ENCODE measurements at places on chromosomes 1 and 21.

GRCh38 chr1:50060279-50060678, 36.5 kb upstream of the AGBL4 start:
- no peak for DNase-seq

DNA sequence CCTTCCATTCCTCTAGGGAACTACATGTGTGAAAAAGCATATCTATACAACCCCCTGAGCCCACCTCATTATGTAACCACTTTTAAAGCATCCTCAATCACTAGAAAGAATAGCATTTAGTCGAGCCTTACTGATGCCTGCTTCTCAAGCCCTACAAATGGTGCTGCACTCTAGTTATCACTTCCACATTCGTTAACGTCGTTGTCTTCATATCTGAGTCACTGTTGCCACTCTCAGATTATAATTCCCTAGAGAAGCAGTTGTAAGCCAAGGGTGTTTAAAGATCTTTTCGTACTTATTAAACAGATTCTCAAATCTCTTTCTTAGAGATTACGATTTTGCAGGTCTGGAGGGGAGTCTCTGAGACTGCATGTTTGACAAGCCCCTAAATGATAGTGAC, 16.5 kb downstream of the ATP1B1 start:
- DNase-seq: no peak

DNA sequence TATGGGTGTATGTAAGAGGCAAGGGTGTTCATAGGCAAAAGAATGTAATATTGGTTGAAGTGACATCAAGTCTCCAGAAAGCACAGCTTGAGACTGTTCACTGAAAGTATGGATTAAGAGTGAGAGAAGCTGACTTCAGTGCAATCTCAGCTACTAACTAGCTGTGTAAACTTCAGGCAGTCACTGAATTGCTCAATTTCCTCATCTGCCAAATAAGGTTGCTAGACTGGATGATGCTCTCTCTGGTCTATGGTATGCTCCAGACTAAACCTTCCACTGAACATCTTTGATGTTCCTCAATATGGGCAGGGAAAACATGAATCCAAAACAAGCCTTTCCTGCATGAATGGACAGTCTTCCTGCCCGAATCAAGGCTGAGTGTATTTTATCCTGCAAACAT, 111.8 kb upstream of the USH2A start:
- no peak for DNase-seq

DNA sequence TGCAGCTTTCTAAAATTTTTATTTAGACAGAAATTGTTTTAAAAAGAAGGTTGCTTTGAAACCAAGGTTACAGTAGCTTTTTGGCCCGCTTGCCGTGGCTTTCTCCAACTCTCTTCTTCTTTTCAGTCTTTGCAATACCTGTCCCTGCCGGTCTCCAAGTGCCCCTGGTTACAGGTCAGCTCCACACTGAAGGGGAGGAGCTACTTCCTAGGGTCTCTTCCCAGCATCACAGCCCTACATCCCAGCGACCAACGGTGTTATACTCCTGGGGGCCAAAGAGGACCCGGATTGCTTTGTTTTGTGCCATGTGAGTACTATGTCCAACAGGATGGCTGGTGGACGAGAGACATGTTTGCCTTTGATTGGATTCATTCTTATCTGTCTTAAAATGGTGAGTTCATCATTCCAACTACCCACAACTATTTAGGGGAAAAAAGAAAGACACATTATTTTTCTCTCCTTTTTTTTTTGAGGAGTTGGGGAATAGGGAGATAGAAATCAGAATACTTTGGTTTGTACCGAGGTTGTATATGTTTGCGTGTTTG, at the start of gene FNDC7:
FNDC7 (plus strand) TSS at position 303 of the 545 bp plus-strand sequence; CDS start at position 329, 26 bp downstream.
- DNase-seq: no peak

DNA sequence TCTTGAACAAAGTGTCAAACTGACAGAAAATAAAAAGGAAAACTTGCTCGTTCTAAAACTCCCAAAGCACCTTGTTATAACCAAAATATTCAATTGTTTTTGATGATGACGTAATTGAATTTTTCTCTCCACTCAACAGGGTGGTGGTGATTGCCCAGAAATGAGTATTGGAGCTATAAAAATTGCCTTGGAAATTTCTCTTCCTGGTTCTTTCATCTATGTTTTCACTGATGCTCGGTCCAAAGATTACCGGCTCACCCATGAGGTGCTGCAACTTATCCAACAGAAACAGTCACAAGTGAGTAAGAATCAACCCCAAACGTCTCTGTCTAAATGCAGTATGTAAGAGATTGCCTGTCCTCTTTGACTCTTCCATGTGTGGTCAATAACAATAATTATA, 130.1 kb downstream of the HMCN1 start:
- DNase-seq: no peak

- DNase-seq: no peak
These were observed 26.0 kb upstream of the RSPO1 start for GRCh38 chr1:37660664-37661063.

DNA sequence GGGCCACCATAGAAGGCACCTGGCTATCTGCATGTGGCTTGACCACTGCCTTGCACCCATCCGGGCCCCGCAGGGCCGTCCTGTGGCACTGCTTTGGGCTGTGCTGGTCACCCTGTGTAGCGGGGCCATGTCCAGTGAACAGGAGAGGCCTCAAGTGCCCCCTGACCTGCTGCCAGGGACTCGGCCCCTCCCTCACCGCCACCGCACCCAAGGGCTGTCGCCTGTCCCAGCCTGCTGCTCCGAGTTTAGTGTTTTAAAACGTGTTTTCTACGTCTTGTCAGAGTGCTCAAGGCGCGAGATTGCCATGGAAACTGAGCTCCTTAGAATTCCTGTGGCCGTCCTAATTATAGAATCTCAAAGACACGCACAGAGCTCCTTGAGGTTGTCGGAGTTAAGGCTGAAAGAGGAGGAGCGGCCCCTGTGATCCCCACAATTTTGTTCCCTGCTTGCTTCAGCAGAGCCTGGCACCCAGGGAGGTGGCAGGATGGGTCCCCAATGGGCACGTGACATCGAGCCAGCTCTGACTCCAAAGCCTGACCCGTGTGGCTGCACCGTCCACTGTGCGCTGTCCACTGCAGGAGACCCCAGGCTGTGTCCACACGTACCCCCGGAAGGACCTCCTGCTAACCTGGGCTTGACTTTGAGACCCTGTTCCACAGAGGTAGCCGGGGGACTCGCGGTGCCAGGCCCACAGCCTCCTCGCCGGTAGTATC, 66.2 kb downstream of the FAAP20 start:
- no peak for DNase-seq

DNA sequence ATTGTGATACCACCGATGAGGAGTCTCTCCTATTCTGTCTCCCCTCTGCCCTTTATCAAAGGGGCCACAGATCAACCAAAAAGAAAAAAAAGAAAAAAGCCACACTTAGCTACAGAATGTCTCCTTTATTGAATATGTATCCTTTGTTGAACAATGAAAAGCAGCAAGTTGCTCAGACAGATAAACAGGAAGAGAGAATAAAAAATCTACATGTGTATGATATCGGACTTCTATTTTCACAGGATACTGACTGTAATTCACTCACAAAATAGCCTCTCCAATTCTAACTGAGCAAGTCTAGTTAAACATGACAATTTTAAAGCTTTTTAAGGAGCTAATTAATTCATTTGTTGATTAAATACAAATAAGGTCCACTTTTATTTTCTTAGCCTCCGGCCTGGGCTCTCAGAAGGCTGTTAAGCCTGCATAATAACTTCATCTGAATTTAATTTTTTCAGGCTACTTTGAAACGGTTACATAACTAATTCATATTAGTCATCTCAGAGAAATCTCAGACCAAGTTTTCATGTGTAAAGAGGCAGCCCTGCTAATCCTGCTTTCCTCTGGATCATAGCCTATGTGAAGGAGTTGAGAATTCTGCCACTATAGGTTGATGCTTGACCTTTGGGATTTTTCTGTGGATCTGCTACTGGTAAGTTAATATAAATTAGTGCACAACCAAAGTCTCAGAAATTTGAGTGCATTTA, 304.1 kb upstream of the NR5A2 start:
- DNase-seq: no peak

GRCh38 chr1:184199036-184199435, 147.5 kb downstream of the TSEN15 start:
- DNase-seq: no peak

DNA sequence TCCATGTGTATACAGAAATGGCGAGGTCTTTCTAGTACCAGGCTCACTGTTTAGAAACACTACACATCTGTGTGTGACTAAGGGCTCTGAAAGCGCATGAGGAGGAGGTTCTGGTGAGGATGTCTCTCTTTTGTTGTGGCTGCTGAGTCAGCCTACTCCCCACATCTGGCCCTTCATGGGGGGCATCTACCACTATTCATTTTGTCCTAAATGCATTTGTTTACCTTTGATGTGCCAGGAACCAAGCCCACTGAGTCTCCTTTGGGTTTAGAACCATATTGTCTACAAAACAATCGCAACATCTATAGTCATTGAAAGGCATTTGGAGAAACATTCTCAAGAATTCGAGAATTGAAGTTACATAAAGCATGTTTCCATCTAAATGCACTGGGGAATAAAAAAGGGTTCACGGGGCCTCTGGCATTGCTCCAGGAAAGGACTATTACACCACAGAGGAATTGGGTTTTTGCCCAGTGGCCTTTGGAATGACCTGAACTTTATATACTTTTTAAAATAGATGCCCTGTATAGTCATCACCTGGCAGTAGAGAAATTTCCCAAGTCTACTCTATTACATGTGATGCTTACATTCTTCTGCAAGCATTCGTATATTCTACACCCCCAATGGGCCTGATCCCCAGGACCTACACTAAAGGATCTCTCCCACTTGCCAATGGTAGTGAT, 35.1 kb upstream of the ADORA3 start:
- DNase-seq: no peak

- no peak for DNase-seq
These were observed 169.0 kb downstream of the SMYD3 start for GRCh38 chr1:246338098-246338497.

GRCh38 chr1:48679859-48680258, 96.8 kb downstream of the BEND5 start:
- DNase-seq: no peak

DNA sequence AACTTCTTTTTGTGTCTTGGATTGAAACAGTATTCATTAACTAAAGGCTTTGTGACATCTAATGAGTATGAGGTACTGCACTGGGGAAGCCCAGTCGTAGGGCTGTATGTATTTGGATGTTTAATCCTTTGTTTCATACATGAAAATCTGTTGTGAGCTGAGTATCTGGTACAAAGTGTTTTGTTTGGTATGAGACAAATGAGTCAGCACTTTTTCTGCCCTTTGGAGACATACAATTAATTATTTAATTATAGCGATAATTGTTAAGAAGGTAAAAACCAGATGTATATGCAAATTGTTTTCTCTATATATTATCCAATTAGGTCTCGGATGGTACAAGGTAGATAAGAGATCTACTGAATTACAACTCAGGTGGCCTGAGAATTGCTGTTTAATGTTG, 36.3 kb downstream of the MARK1 start:
- no peak for DNase-seq

DNA sequence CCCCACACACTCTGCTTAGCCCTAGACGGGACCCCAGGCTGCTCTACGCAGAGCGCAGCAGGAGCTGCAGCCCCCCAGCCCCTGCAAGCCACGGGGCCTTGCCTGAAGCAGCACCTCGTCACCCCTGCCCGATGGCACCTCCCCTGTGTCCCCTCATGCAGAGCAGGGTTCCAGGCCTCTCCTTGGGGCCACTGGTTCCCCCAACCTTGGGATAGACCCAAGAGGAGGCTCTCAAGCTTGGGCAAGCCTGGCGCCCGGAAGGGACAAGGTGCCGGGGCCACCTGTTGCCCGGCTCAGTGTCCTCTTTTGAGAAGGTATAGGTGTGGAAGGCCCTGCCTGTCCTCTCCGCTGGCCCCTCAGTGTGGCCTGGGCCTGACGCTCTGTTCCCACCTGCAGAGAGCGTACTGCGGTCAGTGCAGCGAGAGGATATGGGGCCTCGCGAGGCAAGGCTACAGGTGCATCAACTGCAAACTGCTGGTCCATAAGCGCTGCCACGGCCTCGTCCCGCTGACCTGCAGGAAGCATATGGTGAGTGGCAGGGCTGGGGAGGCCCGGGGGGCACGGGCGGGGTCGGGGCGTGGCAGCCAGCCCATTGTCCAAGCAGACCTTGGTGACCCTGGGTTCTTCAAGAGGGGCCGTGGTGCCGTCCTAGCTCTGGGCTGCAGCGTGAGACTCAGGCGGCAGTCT, 50.6 kb downstream of the FAAP20 start:
- no peak for DNase-seq

DNA sequence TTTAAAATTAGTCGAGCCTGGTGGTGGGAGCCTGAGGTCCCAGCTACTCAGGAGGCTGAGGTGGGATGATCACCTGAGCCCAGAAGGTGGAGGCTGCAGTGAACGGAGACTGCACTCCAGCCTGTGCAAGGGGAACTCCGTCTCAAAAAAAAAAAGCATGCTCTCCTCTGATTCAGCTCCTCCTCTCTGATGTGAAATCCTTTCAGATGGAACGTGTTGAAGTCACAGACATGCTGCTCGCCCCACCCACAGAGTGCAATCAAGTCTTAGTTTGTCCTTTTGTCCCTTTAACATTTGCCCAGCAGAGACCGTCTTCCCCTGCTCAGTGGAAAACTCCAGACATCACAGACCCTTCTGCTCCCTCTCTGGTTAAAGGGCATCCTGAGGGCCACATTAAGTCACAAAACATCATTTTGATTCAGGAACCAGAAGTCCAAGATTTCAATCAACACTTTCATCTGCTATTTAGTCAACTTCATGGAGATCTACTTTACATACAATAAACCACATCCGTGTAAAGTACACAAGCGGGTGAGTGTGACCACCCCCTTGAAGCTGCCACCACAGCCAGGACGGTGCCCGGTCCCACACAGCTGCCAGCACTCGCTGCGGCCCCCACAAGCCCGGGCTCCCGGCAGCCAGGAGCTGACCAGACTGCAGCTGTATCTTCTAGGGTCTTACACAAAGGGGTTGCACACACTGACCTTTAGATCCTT, 18.9 kb upstream of the RNF223 start:
- peak; percentile 17 for DNase-seq

DNA sequence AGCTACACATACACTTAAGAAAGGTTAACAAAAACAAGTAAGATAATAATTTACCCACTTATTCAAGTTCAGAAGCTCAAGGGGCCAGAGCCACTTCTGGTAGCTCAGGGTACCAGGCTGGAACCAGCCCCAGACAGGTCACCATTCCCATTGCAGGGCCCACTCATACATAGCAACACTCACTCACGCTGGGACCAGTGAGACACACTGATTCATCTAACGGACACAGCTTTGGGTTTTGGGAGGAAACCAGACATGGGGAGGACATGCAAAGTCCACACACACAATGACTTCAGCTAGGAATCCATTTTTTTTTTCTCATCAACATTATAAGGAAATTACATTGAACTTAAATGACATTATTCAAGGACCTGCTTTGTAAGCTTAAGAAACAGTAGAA, 169.1 kb downstream of the ZC3H11B start:
- no peak for DNase-seq

GRCh38 chr1:233357595-233358397, 30.3 kb downstream of the MAP3K21 start:
- DNase-seq: no peak
